ENCODE measurements at places on chromosomes 7 and 10. TPM values are rescaled to one million over a fixed set of nuclear protein-coding genes. Genes with fewer than 3 reads are reported as not detected.
A peak's percentile ranks its signal among the peaks of the same experiment; 100 is the strongest.

DNA sequence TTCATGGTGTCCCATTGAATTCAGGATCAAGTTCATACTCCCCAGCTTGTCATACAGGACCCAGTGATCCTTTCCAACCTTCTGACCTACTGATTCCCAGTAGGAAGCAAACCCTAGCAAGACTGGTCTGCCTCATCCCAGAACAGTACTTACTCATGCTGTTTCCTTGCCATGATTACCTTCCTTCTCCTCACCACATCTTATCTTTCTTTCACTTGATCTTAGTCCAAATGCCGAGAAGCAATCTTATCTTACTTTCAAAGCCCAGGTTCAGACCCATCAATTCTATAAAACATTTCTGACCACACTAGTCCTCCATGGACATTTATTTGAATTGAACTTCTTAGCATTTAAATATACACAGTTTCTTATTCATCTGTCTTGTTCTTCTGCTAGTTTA is 26.6 kb upstream of the ATRNL1 start:
- DNase-seq, result no peak

The RADIL gene
- 0.83 TPM for total RNA-seq

The GPER1 gene
- 0.26 TPM for total RNA-seq

GRCh38 chr10:29377333-29377961 is 88.6 kb downstream of the LYZL1 start:
- DNase-seq, result no peak

The ZSWIM8 gene
- 59.9 TPM for total RNA-seq

DNA sequence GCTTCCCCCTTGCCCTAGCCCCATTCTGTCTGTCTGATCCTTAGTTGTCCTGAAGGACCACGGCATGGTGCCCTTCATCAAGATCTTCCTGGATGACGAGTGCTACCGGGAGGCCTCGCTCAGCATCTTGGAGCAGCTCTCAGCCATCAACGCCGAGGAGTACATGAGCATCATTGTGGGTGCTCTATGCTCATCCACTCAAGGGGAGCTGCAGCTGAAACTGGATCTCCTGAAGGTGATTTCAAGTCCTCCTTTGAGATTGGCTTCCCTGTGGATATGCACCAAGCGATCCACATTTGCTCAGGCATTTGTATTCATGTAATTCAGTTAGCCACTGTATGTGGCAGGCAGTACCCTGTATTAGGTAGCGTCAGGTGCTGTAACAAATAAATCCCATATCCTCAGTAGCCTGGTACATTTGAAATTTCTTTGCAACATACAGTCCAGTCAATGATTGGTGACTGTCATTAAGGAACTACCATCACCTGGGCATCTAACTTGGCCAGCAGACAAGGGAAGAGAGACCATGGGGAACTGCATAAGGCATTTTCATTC is 51.2 kb downstream of the WDFY4 start:
- no peak for DNase-seq

- no peak for DNase-seq
Observed at GRCh38 chr7:122622682-122623081, 76.2 kb downstream of the RNF133 start.

DNA sequence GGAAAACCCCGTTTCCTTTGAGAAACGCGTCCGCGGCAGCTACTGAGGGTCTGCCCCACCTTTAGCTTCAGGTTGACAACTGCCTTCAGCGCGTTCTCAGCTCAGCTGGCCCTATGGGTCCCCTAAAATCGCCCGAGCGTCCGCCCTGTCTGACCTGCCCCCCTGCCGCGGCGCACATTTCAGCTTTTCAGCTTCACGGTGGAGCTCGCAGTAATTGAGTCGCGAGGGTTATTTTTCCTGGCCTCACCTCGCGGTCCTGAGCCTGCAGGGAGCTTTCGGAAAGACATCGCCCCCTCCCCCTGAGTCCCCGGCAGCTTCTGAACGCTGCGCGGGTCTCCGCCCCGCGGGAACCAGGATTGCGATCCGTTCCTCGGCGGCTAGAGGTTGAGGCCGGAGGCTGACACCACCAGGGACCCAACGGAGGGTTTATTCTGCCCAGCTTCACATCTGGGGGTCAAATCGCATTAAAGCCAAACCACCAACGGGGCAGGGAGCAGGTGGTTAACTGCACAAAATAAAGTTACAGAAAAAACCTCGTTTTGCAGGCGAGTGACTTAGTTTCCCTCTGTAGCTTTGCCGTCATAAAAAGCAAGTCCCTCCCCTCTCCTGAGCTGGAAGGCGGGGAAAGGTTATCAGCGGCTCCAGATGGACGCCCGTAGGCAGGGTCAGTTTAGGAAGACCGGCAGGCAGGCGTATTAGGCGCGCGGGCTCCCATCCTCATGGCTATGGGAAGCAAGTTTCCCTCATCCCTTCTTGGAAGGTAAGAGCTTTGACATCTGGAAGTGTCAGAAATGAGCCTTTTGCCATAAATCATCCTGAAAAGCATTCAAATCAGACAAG is 11.0 kb downstream of the TWIST1 start:
- no peak for DNase-seq

- DNase-seq, result peak; percentile 8
Observed at GRCh38 chr10:119139464-119140067, 25.9 kb downstream of the SFXN4 start.

- DNase-seq, result no peak
Observed at GRCh38 chr10:47240173-47240572, 59.8 kb upstream of the GDF10 start.

GRCh38 chr10:62811159-62811875 is 4.8 kb downstream of the EGR2 start:
- DNase-seq, result no peak

DNA sequence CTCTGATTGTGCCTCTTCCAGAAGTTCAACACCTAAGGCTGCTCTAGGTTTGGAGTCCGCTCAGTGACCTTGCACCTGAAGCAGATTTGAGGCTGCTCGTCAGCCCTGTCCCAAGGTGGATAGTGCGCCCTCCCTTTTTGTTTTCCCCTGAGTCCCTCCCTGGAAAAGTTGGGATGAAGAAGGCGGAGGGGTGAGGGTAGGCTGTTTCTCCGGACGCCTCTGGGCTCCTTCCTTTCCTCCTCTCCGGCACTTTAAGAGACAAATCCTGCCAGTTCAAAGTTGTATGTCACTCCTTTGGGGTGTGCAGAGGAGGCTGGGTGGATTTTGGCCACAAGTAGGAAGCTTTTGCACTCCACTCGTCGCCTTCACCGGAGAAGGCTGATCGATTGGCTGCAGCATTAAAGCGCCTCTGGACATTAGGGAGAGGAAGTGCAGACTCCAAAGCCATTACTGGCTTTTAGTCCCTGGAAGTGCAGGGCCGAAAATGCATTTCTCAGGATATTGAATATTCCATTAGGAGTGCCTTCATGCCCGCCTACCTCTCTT is 81.9 kb upstream of the PRKG1 start:
- DNase-seq, result no peak

DNA sequence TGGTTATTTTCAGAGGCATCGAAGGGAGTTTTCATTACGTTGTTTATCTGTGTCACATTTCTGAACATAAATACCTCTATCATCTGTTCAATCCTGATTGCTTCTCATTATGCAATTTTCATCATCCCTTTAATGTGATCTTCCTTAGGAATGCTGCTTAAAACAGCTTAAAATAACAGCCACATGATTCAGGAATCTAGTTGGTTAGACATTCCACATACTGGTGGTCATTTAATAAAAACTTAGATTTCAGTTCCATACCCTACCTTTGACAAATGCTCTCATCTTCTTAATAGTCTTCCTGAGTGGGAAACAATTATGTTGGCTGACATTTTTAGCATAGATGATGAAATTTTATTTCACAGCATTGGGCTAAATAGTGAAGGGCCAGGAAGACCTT is 191.3 kb upstream of the CDCA7L start:
- DNase-seq, result no peak

DNA sequence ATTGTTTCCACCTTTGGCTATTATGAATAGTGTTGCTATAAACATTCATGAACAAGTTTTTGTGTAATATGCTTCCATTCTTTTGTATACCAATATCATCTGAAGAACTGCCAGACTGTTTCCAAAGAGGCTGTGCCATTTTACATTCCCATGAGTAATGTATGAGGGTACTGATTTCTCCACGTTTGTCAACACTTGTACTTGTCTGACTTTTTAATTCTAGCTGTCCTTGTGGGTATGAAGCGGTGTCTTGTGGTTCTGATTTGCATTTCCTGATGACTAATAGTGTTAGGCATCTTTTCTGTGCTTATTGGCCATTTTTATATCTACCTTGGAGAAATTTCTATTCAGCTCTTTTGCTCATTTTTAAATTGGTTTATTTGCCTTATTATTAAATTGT is 52.8 kb downstream of the LSMEM1 start:
- DNase-seq, result no peak

Data from Calu3 (cell line).